ENCODE measurements at places on chromosomes 7 and 10. TPM values are rescaled to one million over a fixed set of nuclear protein-coding genes. Genes with fewer than 3 reads are reported as not detected.

DNA sequence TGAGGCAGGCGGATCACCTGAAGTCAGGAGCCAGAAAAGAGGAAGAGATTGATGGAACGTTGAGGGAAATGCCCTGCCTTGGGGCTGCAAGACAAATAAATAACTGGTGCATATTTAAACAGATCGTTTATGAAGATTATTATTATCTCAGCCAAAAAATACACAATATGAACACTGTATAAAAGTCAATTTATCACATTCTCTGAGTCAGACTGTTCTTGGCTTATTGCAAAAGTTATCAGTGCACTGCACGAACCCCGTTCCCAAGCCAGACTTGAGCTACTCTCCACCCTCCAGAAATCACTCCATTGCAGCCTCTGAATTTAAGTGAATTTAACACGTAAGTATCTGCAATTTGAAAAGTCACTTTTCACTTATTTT lies 1.6 kb downstream of the DNMBP start:
- no peak for DNase-seq

- no peak for DNase-seq
These were observed 44.0 kb downstream of the RSBN1L start for GRCh38 chr7:77740257-77740656.

GRCh38 chr10:19762026-19762425 lies 54.2 kb upstream of the PLXDC2 start:
- DNase-seq, result no peak

DNA sequence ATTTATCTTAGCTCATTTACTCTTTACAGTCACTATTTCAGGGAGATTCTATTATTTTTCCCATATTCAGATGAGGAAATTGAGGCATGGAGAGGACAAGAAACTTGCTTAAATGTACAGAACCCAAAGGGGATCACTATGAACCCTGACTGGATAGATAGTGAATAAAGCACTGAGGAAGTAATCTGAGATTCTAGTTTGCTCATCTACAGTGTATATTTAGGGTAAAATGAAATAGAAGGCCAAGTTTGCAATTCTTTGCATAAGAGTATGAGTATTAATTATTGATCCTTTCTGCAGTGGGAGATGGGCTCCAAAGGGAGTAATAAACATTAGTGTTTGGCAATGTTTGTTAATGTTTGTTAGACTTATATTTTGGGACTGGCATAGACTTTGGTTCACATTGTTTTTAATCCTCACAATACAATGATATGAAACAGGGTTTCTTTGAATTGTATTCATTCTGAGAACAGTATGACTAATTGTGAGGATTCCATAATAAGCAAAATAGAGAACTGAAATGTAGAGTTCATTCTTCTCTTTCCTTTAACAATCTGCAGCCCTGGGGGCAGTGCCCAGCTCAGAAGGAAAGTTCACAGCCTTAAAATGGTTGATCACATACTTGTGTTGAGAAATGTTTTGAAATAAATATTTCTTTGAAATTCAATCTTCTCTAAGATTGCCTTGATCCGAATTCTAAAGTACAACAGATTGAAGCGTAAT lies 131.0 kb upstream of the ZNF804B start:
- peak; percentile 66 for DNase-seq

DNA sequence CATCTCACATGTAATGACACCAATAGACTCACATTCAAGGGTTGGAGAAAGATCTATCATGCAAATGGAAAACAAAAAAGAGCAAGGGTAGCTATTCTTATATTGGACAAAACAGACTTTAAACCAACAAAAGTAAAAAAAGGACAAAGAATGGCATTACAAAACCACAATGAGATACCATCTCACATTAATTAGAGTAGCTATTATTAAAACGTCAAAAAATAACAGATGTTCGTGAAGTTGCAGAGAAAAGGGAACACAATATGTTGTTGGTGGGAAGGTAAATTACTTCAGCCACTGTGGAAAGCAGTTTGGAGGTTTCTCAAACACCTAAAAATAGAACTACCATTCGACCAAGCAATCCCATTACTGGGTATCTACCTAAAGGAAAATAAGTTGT lies 197.0 kb downstream of the SNX13 start:
- no peak for DNase-seq

- no peak for DNase-seq
These were observed 27.2 kb downstream of the C1GALT1 start for GRCh38 chr7:7209412-7210050.

DNA sequence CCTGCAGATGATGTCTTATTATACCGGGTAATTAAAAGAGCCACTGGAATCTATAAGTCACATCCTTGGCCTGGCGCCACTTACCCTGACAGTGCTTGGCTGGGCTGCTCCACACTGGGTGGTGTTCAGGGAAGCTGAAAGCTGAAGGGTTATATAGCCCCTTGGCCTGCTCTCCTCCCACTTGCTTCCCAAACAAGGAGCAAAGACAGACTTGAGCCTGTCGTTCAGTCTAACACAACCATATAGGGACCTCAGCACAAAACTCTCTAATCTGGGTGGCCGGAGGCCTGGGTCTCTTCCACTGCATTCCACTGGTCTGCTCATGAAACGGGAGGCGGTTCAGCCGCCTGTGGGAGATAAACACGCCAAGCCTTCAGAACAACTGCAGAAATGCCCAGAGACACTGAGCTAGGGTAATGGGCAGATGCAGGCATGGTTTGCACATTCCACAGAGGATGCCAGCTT lies at the start of gene ACTA2:
Gene ACTA2 (minus strand): TSS at position 127 of the 465 bp plus-strand sequence. CDS start 3,843 bp downstream, outside the sequence.
- DNase-seq, result no peak

DNA sequence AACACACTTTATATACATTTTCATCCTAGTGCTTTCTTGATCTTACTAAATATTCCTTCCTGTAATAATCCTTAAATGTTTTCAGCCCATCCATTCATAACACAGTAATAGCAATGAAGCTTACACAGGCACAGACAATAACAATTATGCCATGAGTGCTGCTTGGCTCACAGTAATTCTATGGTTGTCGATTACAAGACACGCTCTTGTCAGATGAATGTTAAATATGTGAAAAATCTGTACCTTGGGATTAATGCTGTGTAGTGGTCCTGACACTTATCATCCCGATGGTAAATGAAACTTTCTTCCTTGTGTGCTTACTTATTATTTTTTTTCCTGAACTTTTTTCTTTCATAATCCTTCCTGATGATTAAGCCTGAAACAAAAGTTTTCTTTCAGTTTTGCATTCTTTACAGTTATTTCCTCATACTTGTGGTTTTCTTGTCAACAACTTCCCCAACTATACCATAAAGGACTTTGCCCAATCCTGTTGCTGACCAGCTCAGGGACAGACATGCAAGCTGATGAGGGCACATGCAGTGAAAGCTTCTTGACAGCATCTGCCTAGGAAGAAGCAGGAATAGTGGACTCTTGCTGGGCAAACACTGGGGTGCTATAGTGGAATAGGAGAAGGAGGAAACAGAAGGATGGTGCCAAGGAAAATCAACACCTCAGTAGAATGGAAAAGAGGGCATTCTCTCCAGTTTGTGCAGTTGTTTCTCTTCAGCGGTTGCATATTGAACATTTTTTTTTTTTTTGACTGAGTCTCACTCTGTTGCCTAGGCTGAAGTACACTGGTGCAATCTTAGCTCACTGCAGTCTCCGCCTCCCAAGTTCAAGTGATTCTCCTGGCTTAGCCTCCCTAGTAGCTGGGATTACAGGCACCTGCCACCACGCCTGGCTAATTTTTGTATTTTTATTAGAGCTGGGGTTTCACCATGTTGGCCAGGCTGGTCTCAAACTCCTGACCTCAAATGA lies 6.7 kb upstream of the MGAM2 start:
- DNase-seq, result no peak

Gene NODAL
- 0.11 TPM for total RNA-seq

Gene SPDYE3
- total RNA-seq, result not detected

Gene PBLD
- 1.5 TPM for total RNA-seq

Data from GM12878 (cell line).